ENCODE measurements at places on chromosomes 7 and 10.

DNA sequence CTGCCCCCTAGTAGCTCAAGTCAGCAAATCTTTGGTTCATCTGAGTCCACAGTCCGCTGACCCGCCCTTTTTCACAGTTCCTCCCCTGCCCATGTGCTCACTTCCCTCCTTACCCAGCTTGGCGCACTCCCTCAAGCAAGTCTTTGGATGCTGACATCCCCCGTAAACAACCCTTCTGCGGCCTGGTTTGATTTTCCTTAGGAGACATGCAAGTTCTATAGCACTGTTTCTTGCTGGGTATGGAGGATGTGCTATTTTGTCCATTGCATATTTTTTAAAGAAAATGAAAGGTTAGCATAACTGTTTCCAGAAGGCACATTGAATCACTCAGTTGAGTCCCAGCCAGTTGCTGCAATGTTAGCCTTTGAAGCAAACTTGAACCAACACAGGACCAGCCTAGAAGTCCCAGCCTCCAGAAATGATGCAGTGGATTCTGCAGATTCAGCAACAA, 38.2 kb downstream of the HTRA1 start:
- no peak for DNase-seq

DNA sequence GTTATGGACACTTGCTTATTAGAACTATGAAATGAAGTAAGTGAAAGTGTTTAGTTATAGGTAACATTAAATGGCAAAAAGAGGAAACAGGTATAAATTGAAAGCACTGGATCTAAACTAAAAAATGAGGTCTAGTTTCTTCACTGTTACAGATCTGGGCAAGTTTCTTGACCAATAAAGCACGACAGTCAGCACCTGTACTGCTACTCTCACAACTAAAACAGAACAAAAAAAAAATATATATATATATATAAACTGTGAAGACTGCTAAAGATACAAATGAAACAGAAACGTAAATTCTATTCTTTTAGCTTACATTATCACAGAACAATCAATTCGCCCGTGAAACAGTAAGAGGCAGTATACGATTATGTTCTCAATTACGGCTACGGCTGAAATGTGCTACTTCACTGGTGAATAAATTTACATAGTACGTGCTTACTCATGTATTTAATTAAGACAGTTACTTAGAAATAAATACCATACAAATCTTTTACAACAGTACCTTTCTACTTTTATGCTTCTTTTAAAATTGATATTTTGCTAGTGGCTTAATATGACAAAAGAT, 4.2 kb downstream of the AHR start:
- DNase-seq = peak; percentile 9

- no peak for DNase-seq
These were observed 36.4 kb downstream of the FAM204A start for GRCh38 chr10:118305730-118306129.

- peak; percentile 51 for DNase-seq
These were observed 1.1 kb downstream of the MARVELD1 start for GRCh38 chr10:97714401-97715258.

DNA sequence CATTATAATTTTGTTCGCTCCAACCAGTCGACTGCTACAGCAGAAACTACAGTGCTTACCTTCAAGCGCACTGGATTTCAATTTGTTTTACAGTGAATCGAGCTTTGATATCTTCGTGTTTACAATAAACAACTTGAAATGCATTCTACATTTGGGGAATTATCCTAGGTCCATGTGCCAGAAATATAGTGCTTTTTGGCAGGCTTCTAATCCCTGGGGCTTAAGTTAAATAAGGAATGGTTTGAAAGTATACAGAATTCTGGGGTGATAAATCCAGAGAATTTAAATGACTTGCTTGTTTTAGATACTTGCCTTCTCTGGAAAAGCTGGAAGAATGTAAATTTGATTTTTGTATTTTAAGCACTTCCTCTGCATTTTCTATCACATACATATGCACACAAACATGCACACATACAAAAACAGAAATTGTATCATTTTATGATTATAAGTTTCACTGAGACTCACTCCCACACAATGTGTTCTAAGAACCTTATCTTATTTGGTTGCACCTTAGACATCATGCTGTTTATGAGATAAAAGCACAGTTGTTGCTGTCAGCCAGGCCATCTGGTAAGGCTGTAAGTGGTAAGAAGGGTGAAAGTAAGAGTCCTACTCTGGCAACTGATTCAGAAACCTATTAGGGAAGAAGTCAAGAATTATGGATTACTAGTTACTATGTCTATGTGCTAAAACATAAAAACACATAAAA, 347.2 kb upstream of the KCND2 start:
- DNase-seq = no peak

- no peak for DNase-seq
These were observed 6.0 kb downstream of the RHOBTB1 start for GRCh38 chr10:60937784-60938654.

GRCh38 chr7:152177681-152178404, 152.4 kb downstream of the GALNT11 start:
- DNase-seq = no peak

DNA sequence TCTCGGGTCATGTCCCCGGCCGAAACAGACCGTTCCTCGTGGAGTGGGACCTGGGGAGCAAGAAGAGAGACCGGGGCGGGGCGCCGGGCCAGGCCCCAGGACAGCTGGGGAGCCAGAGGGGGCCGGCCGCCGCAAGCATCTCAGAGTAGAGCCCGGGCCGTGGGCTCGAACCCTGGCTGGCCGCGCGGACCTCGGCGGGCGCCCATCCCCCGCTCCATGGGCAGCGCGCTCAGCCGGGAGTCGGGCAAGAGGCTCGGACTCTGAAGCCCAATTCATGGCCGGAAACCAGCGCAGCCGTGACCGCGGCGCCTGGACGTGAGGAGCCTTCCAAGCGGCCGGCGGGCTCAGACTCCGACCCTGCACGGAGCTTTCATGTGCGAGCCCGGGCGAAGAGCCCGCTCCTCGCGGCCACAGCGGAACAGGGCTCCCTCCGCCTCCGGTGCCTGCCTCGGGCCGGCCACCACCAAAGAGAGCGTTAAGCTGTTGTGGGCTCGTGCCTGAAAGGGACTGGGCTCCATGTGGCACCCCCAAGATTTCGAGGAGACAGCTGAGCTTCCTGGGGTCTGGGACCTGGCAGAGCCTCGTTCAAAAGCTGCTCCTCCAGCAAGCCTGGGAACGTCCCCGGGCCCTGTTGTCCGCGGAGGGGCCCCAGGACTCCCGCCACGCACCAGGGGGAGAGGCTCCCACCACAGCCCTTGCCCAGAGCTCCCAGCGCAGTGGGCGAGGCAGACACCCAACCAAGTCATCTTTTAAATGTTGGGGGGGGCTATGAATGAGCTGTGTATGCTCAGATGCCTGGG, 757 bp upstream of the GRID1 start:
- peak; percentile 10 for DNase-seq

DNA sequence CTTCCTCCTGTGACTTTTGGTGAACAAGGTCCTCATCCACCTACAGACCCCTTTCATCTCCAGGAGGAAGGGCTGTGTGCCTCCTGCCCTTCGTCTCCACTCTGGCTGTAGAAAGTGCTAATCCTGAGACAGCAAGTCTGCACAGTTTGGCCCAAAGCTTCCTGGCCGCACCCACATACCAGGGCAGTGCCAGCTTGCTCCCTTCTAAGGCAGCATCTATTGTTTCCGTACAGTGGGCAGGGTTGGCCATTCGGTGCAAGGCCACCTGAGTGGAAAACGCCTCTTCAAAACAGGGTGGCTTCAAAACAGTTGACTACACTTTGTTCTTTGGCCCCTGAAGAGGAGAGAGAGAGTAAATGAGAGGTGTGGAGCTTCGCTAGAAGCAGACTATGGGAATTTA, 134.1 kb upstream of the KLF14 start:
- DNase-seq = no peak

DNA sequence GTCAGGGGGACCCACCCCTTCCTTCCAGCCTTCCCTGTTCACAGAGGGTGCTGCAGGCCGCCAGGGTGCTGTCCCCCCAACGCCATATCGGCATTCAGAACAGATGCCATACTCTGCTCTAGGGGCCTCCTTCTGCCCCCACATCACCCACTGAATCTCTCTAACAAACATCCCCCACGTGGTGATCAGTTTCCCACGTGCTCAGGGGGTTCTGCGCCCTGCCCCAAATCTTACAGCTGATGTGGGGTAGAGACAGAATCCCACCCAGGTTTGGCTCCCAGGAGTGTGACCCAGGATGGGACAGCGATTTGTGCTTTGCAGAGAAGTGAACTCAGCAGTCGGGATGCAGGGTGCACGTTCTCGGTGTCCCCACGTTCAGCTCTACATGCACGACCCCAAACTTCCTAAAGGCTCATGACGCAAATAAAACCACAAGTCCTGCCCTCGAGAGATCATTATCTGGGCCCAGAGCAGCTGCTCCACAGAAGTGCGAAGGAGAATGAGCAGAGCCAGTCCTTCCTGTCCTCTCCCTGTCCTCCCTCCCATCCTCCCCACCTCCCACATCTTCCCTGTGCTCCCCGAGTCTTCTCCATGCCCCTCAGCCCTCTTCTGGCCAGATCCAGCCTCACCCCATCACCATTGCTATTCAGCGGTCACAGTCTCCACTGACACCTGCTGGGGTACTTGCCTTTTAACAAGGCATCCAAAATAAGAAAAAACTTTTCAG, 423.4 kb downstream of the DNAJB6 start:
- DNase-seq = peak; percentile 15

DNA sequence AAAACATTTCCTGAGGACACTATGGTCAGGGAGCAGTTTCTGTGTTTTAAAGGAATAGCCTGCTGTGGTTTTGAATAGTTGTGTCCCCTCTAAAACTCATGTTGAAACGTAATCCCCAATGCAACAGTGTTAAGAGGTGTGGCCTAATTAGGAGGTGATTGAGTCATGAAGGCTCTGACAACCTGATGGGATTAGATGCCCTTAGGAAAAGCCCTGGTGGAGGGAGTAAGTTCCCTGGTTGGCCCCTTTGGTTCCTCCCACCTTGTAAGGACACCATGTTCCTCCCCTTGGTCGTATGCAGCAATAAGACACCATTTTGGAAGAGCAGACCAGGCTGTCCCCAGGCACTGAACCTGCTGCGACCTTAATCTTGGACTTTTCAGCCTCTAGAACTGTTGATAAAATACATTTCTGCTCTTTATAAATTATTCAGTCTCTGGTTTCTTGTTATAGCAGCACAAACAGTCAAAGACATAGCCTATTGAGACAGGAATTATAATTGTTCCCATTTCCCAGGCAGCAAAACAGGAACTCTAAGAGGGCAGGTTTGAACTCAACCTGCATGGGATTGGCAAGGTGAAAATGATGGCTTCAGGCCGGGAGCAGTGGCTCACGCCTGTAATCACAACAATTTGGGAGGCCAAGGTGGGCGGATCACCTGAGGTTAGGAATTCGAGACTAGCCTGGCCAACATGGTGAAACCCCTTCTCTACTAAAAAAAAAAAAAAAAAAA, 20.5 kb upstream of the TNS3 start:
- DNase-seq = no peak

- DNase-seq = no peak
These were observed 104.8 kb downstream of the AUTS2 start for GRCh38 chr7:69703099-69703498.

Data from activated CD4-positive, alpha-beta T cell treated with anti-CD3 and anti-CD28 coated beads for 36 hours (primary cell).